ENCODE measurements at places on chromosomes 5 and 9.

- DNase-seq = no peak
- no peaks in the 10 kb centered on the region for H3K27me3 ChIP-seq
- no peaks in the 10 kb centered on the region for H3K4me1 ChIP-seq
- no peak overlapping the region for H3K4me3 ChIP-seq
Measured at GRCh38 chr9:85715587-85715986, 26.2 kb downstream of the AGTPBP1 start.

GRCh38 chr5:132594170-132594569 is 37.4 kb downstream of the RAD50 start:
- no peaks in the 10 kb centered on the region for H3K27me3 ChIP-seq
- no peak for DNase-seq
- H3K27ac ChIP-seq = no peak overlapping the region
- H3K36me3 ChIP-seq = peaks cover 64% of the 10 kb centered on the region
- H3K4me3 ChIP-seq = no peak overlapping the region

GRCh38 chr9:87882627-87883026 is at the start of gene SPATA31E1:
SPATA31E1 (plus strand) TSS chr9:87882877; CDS start chr9:87882892, 15 bp downstream.
- DNase-seq = no peak
- no peaks in the 10 kb centered on the region for H3K27me3 ChIP-seq
- H3K27ac ChIP-seq = no peak within 1 kb of the TSS
- H3K36me3 ChIP-seq = no peaks in the 10 kb centered on the region
- H3K4me3 ChIP-seq = no peak within 1 kb of the TSS
- no peaks in the 10 kb centered on the region for H3K4me1 ChIP-seq

- H3K27me3 ChIP-seq = peaks cover 10% of the 10 kb centered on the region
- no peak overlapping the region for H3K4me3 ChIP-seq
- peak; percentile 64 for DNase-seq
- H3K36me3 ChIP-seq = no peaks in the 10 kb centered on the region
- H3K4me1 ChIP-seq = peaks cover 30% of the 10 kb centered on the region
- no peak overlapping the region for H3K27ac ChIP-seq
Measured at GRCh38 chr5:1004461-1005248, 3.9 kb upstream of the NKD2 start.

- H3K36me3 ChIP-seq = no peaks in the 10 kb centered on the region
- no peaks in the 10 kb centered on the region for H3K27me3 ChIP-seq
- H3K27ac ChIP-seq = no peak overlapping the region
Measured at GRCh38 chr5:142441616-142442015, 116.8 kb upstream of the SPRY4 start.

DNA sequence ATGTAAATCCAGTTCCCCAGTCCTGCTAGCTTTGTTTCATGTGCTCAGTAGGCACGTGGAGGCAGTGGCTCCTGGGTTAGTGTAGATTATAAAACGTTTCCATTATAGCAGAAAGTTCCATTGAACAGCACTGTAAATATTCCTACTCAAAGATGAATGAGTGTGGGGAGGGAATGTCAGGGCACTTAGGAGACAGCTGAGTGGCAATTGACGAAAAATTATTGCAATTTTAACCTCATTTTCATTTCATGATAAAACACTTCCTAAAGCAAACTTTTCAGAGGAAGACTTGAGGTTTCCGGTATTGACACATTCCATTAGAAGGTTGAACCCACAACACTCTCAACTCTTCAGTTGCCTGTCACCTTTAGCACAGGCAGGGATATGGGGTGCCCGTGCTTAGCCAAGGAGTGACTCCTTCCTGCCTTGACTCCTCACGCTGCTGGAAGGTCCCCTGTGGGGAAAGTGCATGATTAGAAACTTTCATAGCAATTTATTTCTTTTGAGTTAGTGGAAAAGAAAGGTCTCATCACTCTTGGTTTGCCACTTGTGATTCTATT is 41.2 kb downstream of the SLC46A2 start:
- DNase-seq = no peak
- no peak overlapping the region for H3K27ac ChIP-seq
- H3K36me3 ChIP-seq = peaks cover 20% of the 10 kb centered on the region
- H3K4me1 ChIP-seq = peaks cover 4% of the 10 kb centered on the region
- H3K4me3 ChIP-seq = no peak overlapping the region

GRCh38 chr9:124394167-124394566 is 21.1 kb downstream of the PSMB7 start:
- H3K27me3 ChIP-seq = no peaks in the 10 kb centered on the region
- H3K4me3 ChIP-seq = no peak overlapping the region
- peak; percentile 7 for DNase-seq
- H3K4me1 ChIP-seq = peaks cover 11% of the 10 kb centered on the region
- H3K36me3 ChIP-seq = peaks cover 23% of the 10 kb centered on the region

GRCh38 chr5:108295578-108296368 is 86.1 kb downstream of the FBXL17 start:
- H3K27ac ChIP-seq = no peak overlapping the region
- H3K4me3 ChIP-seq = no peak overlapping the region
- H3K36me3 ChIP-seq = no peaks in the 10 kb centered on the region
- no peaks in the 10 kb centered on the region for H3K27me3 ChIP-seq
- DNase-seq = no peak

- H3K36me3 ChIP-seq = no peaks in the 10 kb centered on the region
- peaks cover 5% of the 10 kb centered on the region for H3K27me3 ChIP-seq
- no peaks in the 10 kb centered on the region for H3K4me1 ChIP-seq
- DNase-seq = no peak
- H3K27ac ChIP-seq = no peak overlapping the region
Measured at GRCh38 chr9:99896119-99896518, 10.3 kb upstream of the STX17 start.

GRCh38 chr9:116345817-116346216 is 192.2 kb downstream of the PAPPA start:
- H3K27me3 ChIP-seq = no peaks in the 10 kb centered on the region
- H3K27ac ChIP-seq = no peak overlapping the region
- H3K36me3 ChIP-seq = no peaks in the 10 kb centered on the region

GRCh38 chr5:54936201-54936600 is 49.2 kb downstream of the ESM1 start:
- H3K4me3 ChIP-seq = no peak overlapping the region
- no peak overlapping the region for H3K27ac ChIP-seq
- H3K36me3 ChIP-seq = no peaks in the 10 kb centered on the region
- peaks cover 39% of the 10 kb centered on the region for H3K27me3 ChIP-seq

DNA sequence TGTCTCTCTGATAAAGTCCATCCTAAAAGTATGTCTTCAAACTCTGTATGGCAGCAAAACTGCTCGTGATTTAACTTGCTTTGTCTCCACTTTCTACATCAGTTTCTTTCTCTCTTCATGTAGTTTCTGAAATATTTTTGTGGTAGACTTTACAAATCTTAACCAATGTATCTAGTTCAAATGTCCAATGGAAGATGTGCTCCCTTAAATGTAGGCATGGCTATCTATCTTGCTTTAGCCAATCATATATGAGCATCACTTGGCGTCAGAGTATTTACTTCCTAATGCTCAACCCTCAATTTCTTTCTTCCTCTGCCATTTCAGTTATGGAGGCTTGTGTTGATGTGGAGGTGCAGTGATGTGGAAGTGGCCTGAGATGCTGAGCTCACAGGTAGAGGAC is 206.1 kb upstream of the ZNF608 start:
- H3K4me3 ChIP-seq = no peak overlapping the region
- no peaks in the 10 kb centered on the region for H3K27me3 ChIP-seq
- H3K36me3 ChIP-seq = no peaks in the 10 kb centered on the region
- no peak overlapping the region for H3K27ac ChIP-seq

- H3K36me3 ChIP-seq = no peaks in the 10 kb centered on the region
- no peak overlapping the region for H3K27ac ChIP-seq
- no peaks in the 10 kb centered on the region for H3K27me3 ChIP-seq
- no peak overlapping the region for H3K4me3 ChIP-seq
Measured at GRCh38 chr9:136625101-136626065, 37.3 kb upstream of the EGFL7 start.

GRCh38 chr5:423626-424261 is 19.2 kb upstream of the EXOC3 start:
- H3K4me3 ChIP-seq = no peak overlapping the region
- H3K27me3 ChIP-seq = no peaks in the 10 kb centered on the region
- H3K4me1 ChIP-seq = no peaks in the 10 kb centered on the region

DNA sequence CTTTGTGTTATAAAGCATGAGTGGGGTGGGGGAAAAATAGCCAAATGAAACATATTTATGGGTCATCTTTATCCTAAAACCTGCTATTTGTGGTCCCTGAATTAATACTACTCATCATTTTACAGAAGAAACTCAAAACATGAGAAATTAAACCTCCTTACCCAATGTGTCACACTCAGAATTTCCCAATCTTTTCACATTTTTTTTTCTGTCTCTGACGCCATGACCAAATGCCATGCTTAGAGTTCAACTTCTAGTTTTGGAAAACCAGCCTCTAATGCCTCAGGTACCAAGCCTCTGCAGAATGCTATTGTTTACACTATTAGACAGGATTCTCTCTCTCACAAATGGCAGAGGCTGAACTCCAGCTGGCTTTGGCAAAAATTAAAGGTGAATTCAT is 505.5 kb upstream of the WWC1 start:
- no peaks in the 10 kb centered on the region for H3K36me3 ChIP-seq
- H3K4me3 ChIP-seq = no peak overlapping the region
- no peaks in the 10 kb centered on the region for H3K27me3 ChIP-seq

- no peak overlapping the region for H3K27ac ChIP-seq
- H3K4me3 ChIP-seq = no peak overlapping the region
- peaks cover 73% of the 10 kb centered on the region for H3K36me3 ChIP-seq
- DNase-seq = no peak
- no peaks in the 10 kb centered on the region for H3K4me1 ChIP-seq
- no peaks in the 10 kb centered on the region for H3K27me3 ChIP-seq
Measured at GRCh38 chr9:100294341-100294740, 58.4 kb downstream of the TEX10 start.

DNA sequence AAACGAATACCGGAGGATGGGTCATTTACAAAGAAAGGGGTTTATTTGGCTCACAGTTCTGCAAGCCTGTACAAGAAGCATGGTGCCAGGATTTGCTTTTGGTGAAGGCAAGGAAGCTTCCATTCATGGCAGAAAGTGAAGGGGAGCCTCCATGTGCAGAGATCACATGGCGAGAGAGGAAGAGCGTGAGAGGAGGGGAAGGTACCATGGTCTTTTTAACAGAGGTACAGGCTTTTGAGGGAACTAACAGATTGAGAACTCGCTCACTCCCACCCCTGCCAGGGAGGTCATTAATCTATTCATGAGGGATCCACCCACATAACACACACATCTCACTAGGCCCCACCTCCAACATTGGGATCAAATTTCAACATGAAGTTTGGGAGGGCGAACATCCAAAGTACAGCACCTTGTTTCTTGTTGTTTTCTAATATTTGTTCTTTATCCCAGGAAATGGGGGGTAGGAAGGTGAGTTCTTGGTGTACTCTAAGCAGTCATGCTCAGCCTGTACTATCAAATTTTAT is 18.5 kb downstream of the TMC1 start:
- H3K36me3 ChIP-seq = no peaks in the 10 kb centered on the region
- no peak for DNase-seq
- no peaks in the 10 kb centered on the region for H3K27me3 ChIP-seq

DNA sequence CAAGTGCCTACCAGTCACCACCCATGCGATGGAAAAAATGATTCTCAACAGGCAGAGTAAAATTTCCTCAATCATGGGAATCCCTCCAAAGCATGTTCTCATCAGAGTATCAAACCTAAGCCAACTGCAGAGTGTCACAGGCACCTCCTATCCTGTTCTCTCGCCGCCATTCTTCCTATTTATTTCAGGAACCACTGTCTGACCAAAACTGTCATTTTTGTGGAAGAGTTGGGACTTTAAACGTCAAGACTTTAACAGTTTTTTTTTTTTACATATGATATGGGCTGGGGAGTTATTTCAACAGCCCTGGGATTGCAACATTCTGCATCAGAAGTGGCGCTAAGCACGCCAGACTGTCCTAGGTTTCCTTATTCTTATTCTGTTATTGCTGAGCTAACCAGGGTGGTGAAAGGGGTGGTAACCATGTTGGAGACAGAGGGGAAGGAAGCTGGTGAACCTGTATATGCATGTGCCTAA is 29.5 kb downstream of the PFDN1 start:
- no peak overlapping the region for H3K27ac ChIP-seq
- no peak for DNase-seq
- H3K4me3 ChIP-seq = no peak overlapping the region
- H3K4me1 ChIP-seq = no peaks in the 10 kb centered on the region

- peak overlapping the region; percentile 91 for H3K27ac ChIP-seq
- H3K4me1 ChIP-seq = peaks cover 100% of the 10 kb centered on the region
- H3K27me3 ChIP-seq = no peaks in the 10 kb centered on the region
- H3K4me3 ChIP-seq = peak overlapping the region; percentile 79
- DNase-seq = no peak
Measured at GRCh38 chr9:130030651-130031127, 12.3 kb downstream of the FNBP1 start.

GRCh38 chr5:19855453-19855852 is 132.5 kb downstream of the CDH18 start:
- no peaks in the 10 kb centered on the region for H3K36me3 ChIP-seq
- no peaks in the 10 kb centered on the region for H3K27me3 ChIP-seq
- H3K4me1 ChIP-seq = no peaks in the 10 kb centered on the region
- H3K27ac ChIP-seq = no peak overlapping the region
- no peak for DNase-seq
- no peak overlapping the region for H3K4me3 ChIP-seq

DNA sequence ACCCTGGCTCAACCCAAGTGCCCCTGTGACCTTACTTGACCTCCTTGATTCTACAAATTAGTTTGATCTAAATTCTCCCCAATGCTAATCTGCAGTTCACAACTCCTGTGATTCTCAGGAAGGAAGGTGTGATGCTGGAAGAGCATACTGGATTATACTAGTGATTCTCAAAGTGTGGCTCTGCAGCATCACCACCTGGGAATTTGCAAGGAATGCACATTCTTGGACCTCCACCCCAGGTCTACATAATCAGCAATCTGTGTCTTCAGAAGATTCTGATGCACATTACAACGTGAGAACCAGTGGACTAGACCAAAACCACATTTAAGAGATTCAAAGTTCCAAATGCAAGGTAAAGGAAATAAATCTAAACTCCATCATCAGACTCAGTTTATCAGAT is 198.6 kb downstream of the AGTPBP1 start:
- H3K4me1 ChIP-seq = no peaks in the 10 kb centered on the region
- H3K36me3 ChIP-seq = peaks cover 2% of the 10 kb centered on the region
- H3K27me3 ChIP-seq = no peaks in the 10 kb centered on the region
- no peak overlapping the region for H3K4me3 ChIP-seq

GRCh38 chr9:136946228-136947027 is 1.4 kb downstream of the C8G start:
- H3K4me3 ChIP-seq = no peak overlapping the region
- no peaks in the 10 kb centered on the region for H3K27me3 ChIP-seq
- peaks cover 38% of the 10 kb centered on the region for H3K4me1 ChIP-seq
- no peak for DNase-seq
- peaks cover 14% of the 10 kb centered on the region for H3K36me3 ChIP-seq

GRCh38 chr5:168978015-168978414 is 322.9 kb downstream of the SLIT3 start:
- no peaks in the 10 kb centered on the region for H3K4me1 ChIP-seq
- no peaks in the 10 kb centered on the region for H3K36me3 ChIP-seq
- no peak overlapping the region for H3K27ac ChIP-seq
- no peak for DNase-seq
- no peaks in the 10 kb centered on the region for H3K27me3 ChIP-seq

DNA sequence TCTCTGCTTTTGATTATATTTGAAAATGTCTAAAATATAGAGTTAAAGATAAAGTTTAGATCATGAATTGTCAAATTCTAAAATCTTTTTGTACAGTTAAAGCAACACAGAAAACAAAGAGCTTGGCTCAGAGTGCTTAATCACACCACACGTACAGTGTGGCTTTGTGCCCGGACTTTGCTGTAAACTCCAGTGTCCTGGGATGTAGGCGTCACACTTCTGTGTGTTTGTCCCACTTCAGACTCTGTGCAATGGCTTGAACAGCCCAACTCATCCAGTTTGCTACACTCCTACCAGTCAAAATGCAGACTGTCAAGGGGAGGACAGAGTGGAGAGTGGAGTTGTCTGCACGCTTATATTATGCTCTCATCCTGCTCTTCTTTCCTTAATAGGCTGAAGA is 45.3 kb downstream of the SMARCA2 start:
- H3K4me1 ChIP-seq = peaks cover 1% of the 10 kb centered on the region
- no peaks in the 10 kb centered on the region for H3K27me3 ChIP-seq
- no peak for DNase-seq
- peaks cover 76% of the 10 kb centered on the region for H3K36me3 ChIP-seq
- no peak overlapping the region for H3K27ac ChIP-seq

All from CD4-positive, CD25-positive, alpha-beta regulatory T cell (primary cell).